ENCODE measurements at places on chromosomes 2 and 18. TPM values are rescaled to one million over a fixed set of nuclear protein-coding genes. Genes with fewer than 3 reads are reported as not detected.

RND3 gene
- 40.0 TPM for total RNA-seq

COLEC12 gene
- 31.6 TPM for total RNA-seq

RAB27B gene
- total RNA-seq: 4.6 TPM

B3GNT7 gene
- 4.7 TPM for total RNA-seq

BBS5 gene
- total RNA-seq: 14.2 TPM

SLC30A3 gene
- total RNA-seq: 2.2 TPM

SMC6 gene
- 16.8 TPM for total RNA-seq

UGT1A5 gene
- total RNA-seq: not detected

TIMM21 gene
- total RNA-seq: 29.6 TPM

CYP26B1 gene
- total RNA-seq: 48.2 TPM

RAX gene
- not detected for total RNA-seq

SYT4 gene
- 1.1 TPM for total RNA-seq

PRSS56 gene
- 0.18 TPM for total RNA-seq

ANKAR gene
- 23.4 TPM for total RNA-seq

SLC5A7 gene
- total RNA-seq: 0.53 TPM

RESP18 gene
- total RNA-seq: not detected

PAX3 gene
- total RNA-seq: 0.58 TPM

KLF7 gene
- total RNA-seq: 28.4 TPM

UCN gene
- total RNA-seq: 2.5 TPM

TUBA3E gene
- total RNA-seq: not detected

ACTG2 gene
- total RNA-seq: 2.6 TPM

DYSF gene
- 51.5 TPM for total RNA-seq

ATP8B1 gene
- 29.1 TPM for total RNA-seq

TCF7L1 gene
- total RNA-seq: 14.1 TPM

All from metanephros (tissue), 2 donors.